ENCODE measurements at places on chromosomes 2 and 18.

DNA sequence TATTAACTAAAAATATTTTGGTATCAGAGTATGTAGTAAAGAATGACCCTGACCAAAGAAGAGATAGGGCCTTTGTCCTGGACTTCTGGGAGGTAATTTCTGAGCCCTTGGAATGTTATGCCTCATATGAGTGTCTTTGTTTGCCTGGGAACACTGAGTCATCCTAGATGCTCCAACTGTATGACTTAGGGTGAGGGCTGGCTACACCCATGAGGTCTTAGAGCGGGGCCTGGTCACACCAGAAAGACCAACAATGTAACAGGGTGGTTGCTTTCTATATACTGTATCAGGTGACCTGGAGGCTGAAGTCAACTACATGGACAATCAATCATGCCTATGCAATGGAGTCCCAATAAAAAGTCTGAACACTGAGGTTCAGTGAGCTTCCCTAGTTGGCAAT, 253.1 kb downstream of the MBD2 start:
- no peak for DNase-seq

- DNase-seq = no peak
These were observed 609.7 kb downstream of the STK39 start for GRCh38 chr2:167637741-167638140.

DNA sequence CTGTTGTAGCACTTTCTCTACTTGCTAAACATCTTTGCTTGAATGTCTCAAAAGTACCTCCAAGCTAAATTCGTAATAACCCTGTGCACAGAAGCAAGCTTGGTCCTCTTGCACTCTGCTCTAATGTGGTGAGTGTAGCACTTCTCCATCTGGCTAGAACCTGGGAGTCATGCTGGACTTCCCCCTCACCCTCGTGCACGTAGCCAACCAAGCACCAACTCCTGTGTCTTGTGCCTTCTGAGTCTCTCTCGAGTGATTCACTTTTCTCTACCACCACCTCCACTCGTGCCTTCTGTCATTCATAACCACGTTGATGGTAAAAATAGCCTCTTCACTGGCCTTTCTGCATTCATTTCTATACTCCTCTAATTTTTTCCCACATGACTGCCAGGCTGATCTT, 91.9 kb upstream of the KCNE4 start:
- DNase-seq = no peak

DNA sequence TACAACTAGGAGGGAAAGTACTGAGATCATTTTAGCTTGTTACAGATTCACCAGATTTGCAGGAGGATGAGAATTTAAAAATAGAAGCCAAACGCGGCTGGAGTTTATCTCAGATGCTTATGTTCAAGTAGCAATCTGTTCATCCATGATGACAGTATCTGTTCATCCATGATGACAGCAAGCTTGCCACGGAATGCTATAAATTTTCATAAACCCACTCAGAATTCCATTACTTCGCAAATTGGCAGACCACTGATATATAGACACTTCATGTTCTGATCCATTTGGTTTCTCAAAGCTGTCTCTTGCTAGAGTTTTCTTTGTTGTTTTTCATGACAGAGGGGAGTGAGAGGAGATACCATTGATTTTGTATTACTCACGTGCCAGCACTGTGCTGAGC, 84.2 kb downstream of the GAREM1 start:
- no peak for DNase-seq

DNA sequence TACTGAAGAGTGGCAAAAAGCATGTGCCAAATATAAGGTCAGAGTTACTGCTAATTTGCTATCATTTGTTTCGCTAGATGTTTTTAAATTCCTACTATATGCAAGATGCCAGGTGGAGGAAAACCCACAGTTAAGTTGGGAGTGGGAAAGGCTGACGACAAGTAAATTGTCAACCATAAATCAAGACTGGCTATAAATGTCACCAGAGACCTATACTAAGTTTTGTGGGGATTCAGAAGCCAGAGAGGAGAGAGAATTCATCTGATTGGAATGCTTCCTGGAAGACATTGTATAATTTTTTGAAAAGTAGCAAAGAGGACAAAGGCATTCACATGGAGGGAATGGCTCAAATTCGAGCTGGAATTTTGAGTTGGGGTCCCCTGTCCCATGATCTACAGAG, 64.3 kb downstream of the CFAP221 start:
- DNase-seq = no peak

DNA sequence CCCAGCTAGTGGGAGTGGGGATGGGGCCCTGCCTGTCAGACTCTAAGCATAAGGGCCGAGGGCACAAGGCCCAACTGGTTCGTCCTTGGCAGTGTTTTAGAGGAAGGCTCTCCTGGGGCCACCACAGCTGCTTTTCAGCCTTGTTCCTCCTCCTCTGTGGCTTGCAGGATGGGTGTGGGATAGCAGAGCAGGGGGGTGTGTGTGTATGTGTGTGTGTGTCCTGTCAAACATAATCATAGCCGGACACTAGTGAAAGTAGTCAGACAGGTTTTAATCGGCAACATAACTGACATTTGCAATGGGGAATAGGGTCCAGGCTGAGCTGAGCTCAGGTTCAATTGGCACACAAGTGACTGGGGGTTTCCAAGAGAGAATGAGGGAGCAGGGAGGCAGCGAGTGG, 114.2 kb downstream of the SEPTIN10 start:
- DNase-seq = no peak
